Activated CD4-positive, alpha-beta memory T cell treated with anti-CD3 and anti-CD28 coated beads, Interleukin-2, amount 10 ng/mL, durations not matched to agents 7 days and 5 days (primary cell): ENCODE measurements at places on chromosomes 1 and 21. TPM values are rescaled to one million over a fixed set of nuclear protein-coding genes. Genes with fewer than 3 reads are reported as not detected.

DNA sequence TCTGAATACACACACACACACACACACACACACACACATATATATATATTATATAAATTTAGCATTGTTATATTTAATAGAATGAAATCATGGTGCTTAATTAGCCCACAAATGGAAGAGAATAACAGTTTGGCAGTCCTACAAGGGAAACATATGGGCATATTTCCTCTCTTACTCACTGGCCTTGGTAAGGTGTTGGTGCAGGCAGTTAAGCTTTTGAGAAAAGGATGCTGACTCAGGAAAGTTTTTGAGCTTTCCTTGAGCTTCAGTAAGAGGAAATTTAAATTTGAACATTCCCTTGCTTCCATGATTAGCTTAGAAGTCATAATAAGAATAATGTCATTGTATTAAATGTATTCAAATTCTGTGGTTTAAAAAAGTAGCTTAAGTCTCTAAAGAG lies 37.0 kb upstream of the B3GALT5 start:
- no peak overlapping the region for H3K27ac ChIP-seq
- no peak overlapping the region for H3K4me3 ChIP-seq
- no peaks in the 10 kb centered on the region for H3K36me3 ChIP-seq
- no peak for DNase-seq
- H3K27me3 ChIP-seq, result no peaks in the 10 kb centered on the region

- no peak overlapping the region for H3K4me3 ChIP-seq
- no peak overlapping the region for H3K27ac ChIP-seq
- DNase-seq, result no peak
- no peaks in the 10 kb centered on the region for H3K4me1 ChIP-seq
These were observed 105.0 kb downstream of the GPATCH2 start for GRCh38 chr1:217525773-217526490.

DNA sequence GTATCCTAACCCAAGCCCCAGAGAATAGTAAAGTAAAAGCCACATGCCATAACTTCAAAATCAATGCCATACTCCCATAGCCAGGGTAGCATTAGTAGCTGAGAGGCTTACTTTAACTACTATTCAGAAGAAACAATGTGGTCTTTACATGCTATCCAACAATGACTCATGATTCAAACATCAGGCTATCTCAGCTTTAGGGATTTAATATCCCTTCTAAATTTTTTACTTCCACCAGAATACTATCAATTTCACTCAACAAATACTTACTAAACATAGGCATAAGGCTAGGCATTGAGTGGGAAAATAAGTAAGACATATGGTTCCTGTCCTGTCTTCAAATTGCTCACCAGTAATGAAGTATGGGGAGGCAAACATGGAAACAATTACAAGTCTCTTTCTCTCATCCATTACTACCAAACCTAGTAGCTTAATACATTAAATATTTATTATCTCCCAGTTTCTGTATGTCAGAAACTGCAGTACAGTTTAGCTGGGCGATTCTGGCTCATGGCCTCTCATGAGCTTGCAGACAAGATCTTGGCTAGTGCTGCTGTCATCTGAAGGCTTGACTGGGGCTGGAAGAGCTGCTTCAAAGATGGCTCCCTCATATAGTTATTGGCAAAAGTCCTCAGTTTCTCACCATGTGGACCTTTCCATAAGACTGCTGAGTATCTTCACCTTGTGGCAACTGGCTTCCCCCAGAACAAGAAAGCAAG lies 30.7 kb downstream of the EVI5 start:
- peaks cover 21% of the 10 kb centered on the region for H3K27me3 ChIP-seq
- H3K36me3 ChIP-seq, result no peaks in the 10 kb centered on the region
- no peak overlapping the region for H3K27ac ChIP-seq
- DNase-seq, result no peak
- no peak overlapping the region for H3K4me3 ChIP-seq
- H3K4me1 ChIP-seq, result no peaks in the 10 kb centered on the region

The CAMK1G gene
- total RNA-seq, result not detected

The PSRC1 gene
- 27.0 TPM for total RNA-seq

The GUCA2B gene
- not detected for total RNA-seq
